Mesendoderm (in vitro differentiated cells): ENCODE measurements at places on chromosomes 12 and 14.

GRCh38 chr12:110555577-110556406 lies 27.3 kb downstream of the PPTC7 start:
- no peaks in the 10 kb centered on the region for H3K27me3 ChIP-seq
- no peak overlapping the region for H3K27ac ChIP-seq
- no peak overlapping the region for H3K4me3 ChIP-seq
- no peaks in the 10 kb centered on the region for H3K36me3 ChIP-seq
- no peaks in the 10 kb centered on the region for H3K4me1 ChIP-seq
- no peak for DNase-seq

GRCh38 chr12:13973996-13974395 lies 7.4 kb downstream of the GRIN2B start:
- H3K4me3 ChIP-seq, result no peak overlapping the region
- no peak overlapping the region for H3K27ac ChIP-seq
- no peaks in the 10 kb centered on the region for H3K4me1 ChIP-seq

- H3K27ac ChIP-seq, result no peak overlapping the region
- peak; percentile 11 for DNase-seq
- H3K4me3 ChIP-seq, result no peak overlapping the region
- no peaks in the 10 kb centered on the region for H3K36me3 ChIP-seq
- peaks cover 2% of the 10 kb centered on the region for H3K4me1 ChIP-seq
Measured at GRCh38 chr12:4909410-4909733, 333 bp upstream of the KCNA1 start.

DNA sequence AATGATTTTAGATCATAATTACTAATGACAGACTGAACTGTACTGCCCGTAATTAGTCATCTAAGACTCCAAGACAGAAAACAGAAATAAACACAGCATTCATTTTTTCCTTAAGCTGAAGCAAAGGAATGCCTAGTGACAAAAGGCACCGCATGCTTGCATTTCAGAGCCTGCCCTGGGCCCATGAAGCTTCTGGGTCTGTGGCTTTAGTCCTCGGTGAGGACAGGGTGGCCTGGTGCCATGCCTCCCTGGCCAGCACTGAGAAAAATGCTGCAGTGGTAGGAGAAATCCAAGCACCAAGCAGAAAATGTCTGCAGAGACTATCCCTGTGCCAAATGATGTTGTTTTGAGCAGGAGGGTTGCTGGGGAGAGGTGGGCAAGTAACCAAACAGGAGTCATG lies 171.6 kb downstream of the CALM1 start:
- no peaks in the 10 kb centered on the region for H3K27me3 ChIP-seq
- H3K4me1 ChIP-seq, result no peaks in the 10 kb centered on the region
- H3K27ac ChIP-seq, result no peak overlapping the region
- no peak overlapping the region for H3K4me3 ChIP-seq
- H3K36me3 ChIP-seq, result no peaks in the 10 kb centered on the region

- peaks cover 2% of the 10 kb centered on the region for H3K36me3 ChIP-seq
- no peak overlapping the region for H3K4me3 ChIP-seq
- no peaks in the 10 kb centered on the region for H3K4me1 ChIP-seq
- no peak overlapping the region for H3K27ac ChIP-seq
Measured at GRCh38 chr12:56029166-56029519, 8.3 kb downstream of the IKZF4 start.

- no peak overlapping the region for H3K4me3 ChIP-seq
- H3K27me3 ChIP-seq, result no peaks in the 10 kb centered on the region
- no peak for DNase-seq
- H3K4me1 ChIP-seq, result no peaks in the 10 kb centered on the region
- no peak overlapping the region for H3K27ac ChIP-seq
Measured at GRCh38 chr12:94863321-94864035, 140.0 kb downstream of the NDUFA12 start.

- peak overlapping the region; percentile 88 for H3K27ac ChIP-seq
- H3K36me3 ChIP-seq, result no peaks in the 10 kb centered on the region
- peak overlapping the region; percentile 93 for H3K4me3 ChIP-seq
- no peaks in the 10 kb centered on the region for H3K4me1 ChIP-seq
Measured at GRCh38 chr12:122527478-122527944, 462 bp downstream of the KNTC1 start.

GRCh38 chr12:12508612-12509011 lies 54.1 kb downstream of the DUSP16 start:
- H3K4me3 ChIP-seq, result no peak overlapping the region
- H3K27me3 ChIP-seq, result no peaks in the 10 kb centered on the region
- H3K4me1 ChIP-seq, result peaks cover 7% of the 10 kb centered on the region
- no peaks in the 10 kb centered on the region for H3K36me3 ChIP-seq
- no peak overlapping the region for H3K27ac ChIP-seq

- H3K4me1 ChIP-seq, result no peaks in the 10 kb centered on the region
- no peak overlapping the region for H3K27ac ChIP-seq
- H3K36me3 ChIP-seq, result no peaks in the 10 kb centered on the region
- H3K27me3 ChIP-seq, result no peaks in the 10 kb centered on the region
- no peak overlapping the region for H3K4me3 ChIP-seq
Measured at GRCh38 chr12:65618588-65618987, 205.7 kb upstream of the HMGA2 start.

DNA sequence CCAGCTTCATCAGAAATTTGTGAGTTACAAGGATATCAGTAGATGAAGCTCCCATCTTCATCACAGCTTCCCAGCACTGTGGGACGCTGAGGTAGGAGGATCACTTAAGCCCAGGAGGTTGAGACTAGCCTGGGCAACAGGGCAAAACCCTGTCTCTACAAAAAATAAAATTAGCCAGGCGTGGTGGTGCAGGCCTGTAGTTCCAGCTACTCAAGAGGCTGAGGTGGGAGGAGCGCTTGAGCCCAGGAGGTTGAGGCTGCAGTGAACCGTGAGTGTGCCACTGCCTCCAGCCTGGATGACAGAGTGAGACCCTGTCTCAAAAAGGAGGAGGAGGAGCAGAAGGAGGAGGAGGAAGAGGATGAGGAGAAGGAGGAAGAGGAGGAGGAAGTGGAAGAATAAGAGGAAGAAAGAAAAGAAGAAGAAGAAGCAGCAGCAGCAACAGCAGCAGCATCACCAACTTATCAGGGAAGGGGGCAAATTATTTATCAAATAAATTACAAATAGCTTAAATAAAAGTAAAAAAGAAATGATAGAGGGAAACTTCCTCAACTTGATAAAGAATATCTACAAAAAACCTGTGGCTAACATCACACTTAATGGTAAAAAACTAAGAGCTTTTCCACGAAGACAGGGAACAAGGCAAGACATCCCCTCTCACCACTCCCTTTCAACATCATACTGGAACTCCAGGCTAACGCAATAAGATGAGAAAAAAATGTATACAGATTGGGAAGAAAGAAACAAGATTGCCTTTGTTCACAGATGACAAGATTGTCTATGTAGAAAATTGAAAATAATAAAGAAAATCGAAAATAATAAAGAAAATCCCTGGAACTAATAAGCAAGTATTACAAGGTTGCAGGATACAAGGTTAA lies 69.6 kb downstream of the NINJ2 start:
- H3K4me3 ChIP-seq, result no peak overlapping the region
- no peak for DNase-seq
- H3K4me1 ChIP-seq, result no peaks in the 10 kb centered on the region
- no peaks in the 10 kb centered on the region for H3K36me3 ChIP-seq

- H3K36me3 ChIP-seq, result no peaks in the 10 kb centered on the region
- no peak for DNase-seq
- H3K4me1 ChIP-seq, result no peaks in the 10 kb centered on the region
Measured at GRCh38 chr14:57820581-57820980, 45.3 kb downstream of the SLC35F4 start.

DNA sequence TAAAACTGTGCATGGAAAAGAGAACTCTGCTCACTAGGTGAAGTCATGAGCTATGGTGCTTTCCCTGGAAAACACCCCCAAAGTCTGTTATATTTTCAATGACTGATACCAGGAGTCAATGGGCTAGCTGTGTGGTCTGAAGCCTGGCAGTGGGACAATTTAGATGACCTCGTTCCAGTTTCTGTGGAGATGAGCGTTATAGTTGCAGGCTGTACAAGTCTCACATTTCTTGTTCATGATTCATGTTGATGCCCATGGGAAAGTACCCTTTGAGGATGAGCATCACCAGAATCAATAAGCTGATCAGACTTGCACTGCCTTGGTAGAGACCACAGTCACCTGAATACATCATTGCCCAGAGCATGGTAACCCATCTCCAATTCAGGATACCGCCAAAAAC lies 70.7 kb downstream of the NOVA1 start:
- no peak for DNase-seq
- H3K36me3 ChIP-seq, result no peaks in the 10 kb centered on the region
- H3K4me1 ChIP-seq, result no peaks in the 10 kb centered on the region
- no peak overlapping the region for H3K4me3 ChIP-seq

DNA sequence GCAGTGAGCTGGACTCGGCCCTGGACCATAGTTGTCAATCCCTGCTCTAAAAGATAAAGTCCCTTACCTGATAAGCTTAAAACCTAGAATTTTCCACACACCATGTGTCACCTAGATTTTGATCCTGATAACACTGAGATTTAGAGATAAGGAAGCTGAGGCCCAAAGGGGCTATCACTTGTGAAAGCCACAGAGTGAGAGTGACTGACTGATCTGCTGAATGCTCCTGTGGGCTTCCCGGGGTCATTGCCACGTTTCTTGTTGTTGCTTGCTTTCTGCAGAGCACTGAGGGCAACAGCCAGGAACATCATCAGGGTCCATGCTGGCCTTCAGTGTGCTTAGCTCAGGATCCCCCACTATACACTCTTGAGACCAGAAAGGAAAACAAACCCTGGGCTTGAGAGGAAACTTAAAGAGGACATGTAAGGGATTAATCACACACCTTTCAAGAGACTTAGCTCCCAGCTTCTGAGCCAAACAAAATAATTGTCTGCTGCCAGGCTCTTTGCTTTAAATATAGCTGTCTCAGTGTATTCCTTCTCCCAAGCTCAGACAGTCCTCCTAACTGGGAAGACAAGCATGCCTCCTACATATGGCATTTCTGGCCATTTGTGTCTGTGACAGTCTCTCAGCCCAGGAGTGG lies 82.6 kb upstream of the ARHGAP5 start:
- H3K36me3 ChIP-seq, result no peaks in the 10 kb centered on the region
- no peak overlapping the region for H3K4me3 ChIP-seq
- DNase-seq, result peak; percentile 73
- no peak overlapping the region for H3K27ac ChIP-seq
- H3K4me1 ChIP-seq, result peaks cover 2% of the 10 kb centered on the region
